Motor neuron (in vitro differentiated cells): ENCODE measurements at places on chromosomes 7 and 10. TPM values are rescaled to one million over a fixed set of nuclear protein-coding genes. Genes with fewer than 3 reads are reported as not detected.

The IKZF1 gene
- 0.42 and 0.60 TPM in 2 replicates for total RNA-seq

The SLC26A3 gene
- total RNA-seq = 0.10 TPM in 1 of 2 replicates, not detected in the other

- ATAC-seq = no peak
Measured at GRCh38 chr10:59633063-59633462, 76.6 kb downstream of the SLC16A9 start.

DNA sequence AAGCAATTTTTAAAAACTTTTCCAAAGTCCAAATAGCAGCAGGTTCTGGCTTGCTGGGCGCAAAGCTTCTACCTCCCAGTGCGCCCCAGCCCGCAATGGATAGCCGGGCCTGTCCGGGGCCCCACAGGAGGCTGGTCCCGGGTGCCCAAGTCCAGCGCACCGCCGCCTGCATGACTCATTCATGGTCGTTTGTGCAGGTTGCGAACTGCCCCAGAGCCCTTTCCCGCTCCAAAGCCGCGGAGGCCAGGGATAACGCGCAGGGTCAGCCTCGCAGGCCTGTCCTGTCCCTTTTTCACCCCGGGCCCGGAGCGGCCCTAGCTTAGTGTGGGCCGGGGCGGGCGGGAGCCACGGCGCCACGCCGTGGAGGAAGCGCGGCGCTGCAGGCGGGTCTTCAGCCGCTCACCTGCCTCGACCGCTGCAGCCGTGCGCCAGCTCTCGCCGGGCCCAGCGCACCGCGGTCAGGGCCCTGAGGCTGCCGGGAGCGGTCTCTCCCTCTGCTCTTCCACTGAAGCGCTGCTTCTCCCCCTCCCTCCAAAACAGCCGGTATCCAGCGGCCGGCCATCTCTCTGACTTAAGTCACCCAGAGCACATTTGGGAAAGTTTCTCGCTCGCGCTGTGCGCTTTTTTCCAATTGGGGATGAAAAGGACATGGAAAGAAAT is 1.7 kb upstream of the EGR2 start:
- ATAC-seq = peak; percentile 48

DNA sequence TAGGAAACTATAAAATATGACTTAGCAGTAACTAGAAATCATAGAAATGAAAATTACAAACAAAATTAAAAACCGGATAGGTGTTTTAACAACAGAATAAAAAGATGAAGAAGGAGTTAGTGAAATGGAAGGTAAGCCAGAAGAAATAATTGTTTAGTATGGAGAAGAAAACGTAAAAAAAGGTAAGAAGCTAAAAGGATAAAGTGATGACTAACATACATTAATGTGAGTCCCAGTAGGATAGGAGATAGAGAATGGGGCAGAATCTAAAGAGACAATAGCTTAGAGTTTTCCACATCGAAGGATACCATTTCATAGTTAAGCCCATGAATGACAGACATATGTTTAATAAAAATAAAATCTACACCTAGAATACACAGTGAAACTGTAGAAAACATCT is 25.3 kb downstream of the GTF2I start:
- ATAC-seq = no peak

The SLC26A5 gene
- 0.13 TPM in 1 of 2 replicates, not detected in the other for total RNA-seq

DNA sequence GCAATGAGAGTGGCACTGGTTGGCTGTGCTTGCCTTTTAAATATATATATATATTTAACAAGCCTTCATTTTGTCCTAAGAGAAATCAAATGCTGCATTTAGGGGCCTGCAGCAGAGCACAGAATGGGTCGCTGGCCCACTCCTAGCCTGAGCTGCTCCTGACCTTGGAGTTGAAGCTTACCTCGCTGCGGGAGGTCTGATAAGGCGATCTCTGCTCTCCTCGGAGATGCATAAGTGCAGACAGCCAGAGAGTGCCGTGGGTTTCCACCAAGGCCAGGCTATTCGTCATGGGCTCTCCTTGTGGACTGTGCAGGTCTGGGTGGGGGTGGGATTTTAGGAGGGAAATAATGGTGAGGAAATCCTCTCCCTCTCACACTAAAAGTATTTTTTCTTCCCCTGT is 99.5 kb upstream of the IKZF1 start:
- ATAC-seq = no peak

The NUTM2A gene
- 4.7 and 4.9 TPM in 2 replicates for total RNA-seq

GRCh38 chr10:3260066-3260834 is 87.7 kb upstream of the PITRM1 start:
- no peak for ATAC-seq
